ENCODE measurements at places on chromosomes 2 and 18. TPM values are rescaled to one million over a fixed set of nuclear protein-coding genes. Genes with fewer than 3 reads are reported as not detected.

Gene PDE6D
- 14.5 TPM for total RNA-seq

Gene GATA6
- 15.4 TPM for total RNA-seq

Gene KLHL14
- not detected for total RNA-seq

Gene GRB14
- 2.1 TPM for total RNA-seq

Gene DYNAP
- not detected for total RNA-seq

Gene MYO7B
- total RNA-seq = 0.47 TPM

Gene PIGN
- total RNA-seq = 53.0 TPM

All from endothelial cell of coronary artery (primary cell).